Activated CD8-positive, alpha-beta T cell treated with anti-CD3 and anti-CD28 coated beads, Interleukin-2, amount 10 ng/mL, durations not matched to agents 7 days and 5 days (primary cell): ENCODE measurements at places on chromosomes 4 and X.
A peak's percentile ranks its signal among the peaks of the same experiment; 100 is the strongest.

DNA sequence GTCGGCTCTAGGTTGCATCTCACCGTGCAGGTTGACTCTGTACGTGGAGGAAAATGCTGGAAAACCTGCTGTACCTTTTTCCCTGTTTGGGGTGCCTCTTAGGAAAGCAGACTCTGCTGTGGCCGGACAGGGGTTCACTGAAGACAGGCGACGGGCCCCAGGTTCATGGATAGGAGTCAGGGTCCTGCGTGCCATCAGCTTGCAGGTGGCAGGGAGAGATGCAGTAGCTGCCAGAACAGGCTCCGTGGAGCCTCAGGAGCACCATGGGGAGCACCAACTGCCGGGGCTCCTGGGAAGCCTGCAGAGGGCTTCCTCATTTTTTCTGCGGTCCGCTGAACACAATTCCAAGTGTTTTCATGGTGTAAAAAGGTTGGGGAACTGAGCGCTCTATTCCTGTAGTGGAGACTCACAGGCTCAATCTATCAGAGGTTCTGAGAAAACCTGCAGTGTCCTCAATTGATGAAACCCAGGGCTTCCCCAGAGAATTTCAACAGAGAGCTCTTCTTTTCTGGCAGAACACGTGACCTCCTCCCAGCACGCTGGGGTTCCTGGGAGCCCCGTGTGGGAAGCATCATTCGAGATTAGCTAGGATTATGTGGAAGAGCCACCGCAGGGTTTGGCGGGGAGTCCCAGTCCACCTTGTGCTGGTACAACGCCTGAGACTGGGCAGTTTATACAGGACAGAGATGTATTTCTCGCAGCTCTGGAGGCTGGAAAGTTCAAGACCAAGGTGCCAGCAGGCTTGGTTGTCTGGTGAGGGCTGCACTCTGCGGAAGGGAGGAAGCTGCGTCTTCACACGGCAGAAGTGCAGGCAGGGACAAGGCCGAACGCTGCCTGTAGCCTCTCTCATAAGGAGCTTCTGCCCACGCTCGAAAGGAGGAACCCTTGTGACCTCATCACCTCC is 1.6 kb downstream of the HTRA3 start:
- DNase-seq, result no peak

GRCh38 chr4:2888886-2889285 is 45.2 kb downstream of the ADD1 start:
- no peak for DNase-seq

DNA sequence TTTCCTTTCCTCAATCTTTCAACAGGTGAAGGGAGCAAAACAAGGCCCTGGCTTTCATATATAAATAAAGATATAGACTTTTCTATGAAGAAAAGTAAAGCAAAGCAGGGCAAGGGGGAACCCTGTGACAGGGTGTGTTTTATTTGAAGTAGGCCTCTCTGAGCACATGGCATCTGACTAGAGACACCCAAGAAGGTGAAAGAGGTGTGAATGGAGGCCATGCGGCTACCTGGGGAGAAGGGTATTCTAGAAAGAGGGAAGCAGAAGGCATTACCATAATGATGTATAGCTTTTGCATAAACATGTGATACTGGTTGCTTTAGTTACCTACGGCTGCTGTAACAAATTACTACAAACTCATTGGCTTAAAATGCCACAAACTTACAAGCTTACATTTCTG is 75.8 kb downstream of the DHX15 start:
- DNase-seq, result no peak

GRCh38 chr4:129218360-129218759 is 122.4 kb downstream of the C4orf33 start:
- no peak for DNase-seq

DNA sequence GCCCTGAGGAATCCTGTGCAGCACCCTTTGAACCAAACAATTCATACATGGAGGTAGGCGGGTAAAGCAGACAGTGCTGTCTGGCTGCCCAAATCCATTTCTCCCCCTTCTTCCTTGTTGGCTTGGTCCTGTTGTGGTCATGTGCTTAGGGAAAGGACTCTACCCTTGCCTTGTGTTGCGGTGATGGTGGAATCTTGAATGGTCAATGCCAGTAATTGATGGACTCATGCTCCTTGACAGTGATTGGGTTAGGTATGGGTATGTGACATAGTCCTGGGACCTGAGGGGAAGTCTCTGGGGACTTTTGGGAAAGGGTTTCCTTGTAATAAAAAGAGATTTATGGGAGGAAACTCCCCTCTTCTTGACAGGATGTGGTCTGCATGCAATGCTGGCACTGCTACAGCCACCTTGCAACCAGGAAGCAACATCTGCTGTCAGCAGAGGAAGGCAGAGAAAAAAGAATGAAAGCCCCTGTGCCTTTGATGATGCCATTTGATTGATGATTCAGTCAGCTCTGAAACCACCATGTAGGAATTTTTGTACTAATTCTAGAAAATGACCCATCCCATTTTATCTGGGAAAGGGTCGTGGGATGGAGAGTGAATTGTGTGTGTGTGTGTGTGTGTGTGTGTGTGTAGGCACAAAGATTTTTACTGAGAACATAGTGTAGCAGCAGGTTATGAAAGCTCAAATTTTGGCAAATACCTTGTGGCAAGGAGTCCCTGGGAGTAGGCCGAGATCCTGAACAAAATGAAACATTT is 30.0 kb upstream of the HUWE1 start:
- DNase-seq, result peak; percentile 67

- DNase-seq, result no peak
Observed at GRCh38 chr4:153248641-153249198, 44.5 kb downstream of the TRIM2 start.

GRCh38 chrX:9037296-9037695 is 3.4 kb upstream of the FAM9B start:
- no peak for DNase-seq

DNA sequence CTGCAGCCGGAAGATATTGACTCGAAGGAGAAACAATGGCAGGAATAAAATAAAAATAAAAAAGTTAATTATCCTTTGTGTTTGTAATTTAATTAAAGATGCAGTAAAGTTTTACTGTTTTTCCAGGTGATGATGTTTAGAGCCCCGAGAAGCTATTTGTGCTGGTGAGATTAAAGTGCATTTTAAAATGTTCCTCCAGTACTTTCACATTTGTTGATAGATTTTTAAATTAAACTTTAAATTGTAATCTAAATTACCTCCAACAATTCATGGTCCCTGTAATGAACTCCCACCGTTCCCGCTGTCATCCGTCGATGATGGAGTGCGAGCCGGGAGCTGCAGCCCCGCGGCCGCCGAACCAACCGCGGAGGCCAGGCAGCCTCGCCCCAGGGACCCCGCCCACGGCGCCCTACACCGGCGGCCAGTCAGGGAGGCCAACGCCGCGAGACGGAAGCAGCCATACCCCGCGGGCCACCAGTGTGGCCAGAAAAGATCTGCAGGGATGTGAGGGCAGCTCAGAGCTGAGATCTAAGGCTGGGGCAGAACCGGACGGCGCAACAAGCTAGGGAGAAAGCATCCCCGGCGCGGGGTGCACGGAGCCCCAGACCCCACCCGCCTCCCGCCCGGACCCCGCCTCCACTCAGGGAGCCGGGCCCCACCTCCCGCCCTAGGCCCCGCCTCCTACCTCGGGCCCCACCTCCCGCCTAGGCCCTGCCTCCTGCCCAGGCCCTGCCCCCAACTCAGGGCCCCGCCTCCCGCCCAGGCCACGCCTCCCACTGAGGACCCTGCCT is 104.0 kb downstream of the FAM53A start:
- peak; percentile 88 for DNase-seq

GRCh38 chrX:154008521-154008920 is 11.2 kb downstream of the IRAK1 start:
- DNase-seq, result no peak

DNA sequence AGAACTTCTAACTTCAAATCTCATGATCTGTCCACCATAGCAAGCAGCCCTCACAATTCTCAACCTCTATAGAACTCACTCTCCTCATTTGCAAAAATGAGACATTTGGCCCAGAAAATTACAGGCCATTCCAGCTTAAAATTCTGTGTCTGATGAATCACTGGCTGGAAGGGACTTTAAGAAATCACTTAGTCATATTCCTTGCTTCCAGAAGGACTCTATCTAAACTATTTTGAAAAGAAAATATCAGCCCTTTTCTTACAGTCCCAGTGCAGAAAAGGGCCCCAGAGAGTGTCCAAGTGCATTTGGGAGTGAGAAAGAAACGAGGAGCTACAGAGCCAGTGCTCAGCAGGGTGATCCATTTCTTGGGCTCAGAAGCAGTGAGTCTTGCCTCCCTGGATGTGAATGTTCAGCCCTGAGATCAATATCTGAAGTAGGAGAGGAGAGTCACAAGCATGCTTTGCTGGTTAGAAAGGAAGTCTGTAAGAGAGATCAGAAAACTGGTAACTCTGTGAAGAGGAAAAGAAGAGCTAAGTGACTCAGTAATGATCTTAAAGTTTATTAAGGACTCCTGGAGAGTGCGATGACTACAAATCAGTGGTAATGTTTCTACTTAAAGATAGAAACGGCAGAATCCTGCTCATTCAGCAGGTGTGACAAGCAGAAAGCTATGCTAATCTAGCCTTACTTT is 139.8 kb downstream of the PALLD start:
- DNase-seq, result no peak

- DNase-seq, result no peak
Observed at GRCh38 chrX:35006361-35006760, 63.8 kb downstream of the FAM47B start.

DNA sequence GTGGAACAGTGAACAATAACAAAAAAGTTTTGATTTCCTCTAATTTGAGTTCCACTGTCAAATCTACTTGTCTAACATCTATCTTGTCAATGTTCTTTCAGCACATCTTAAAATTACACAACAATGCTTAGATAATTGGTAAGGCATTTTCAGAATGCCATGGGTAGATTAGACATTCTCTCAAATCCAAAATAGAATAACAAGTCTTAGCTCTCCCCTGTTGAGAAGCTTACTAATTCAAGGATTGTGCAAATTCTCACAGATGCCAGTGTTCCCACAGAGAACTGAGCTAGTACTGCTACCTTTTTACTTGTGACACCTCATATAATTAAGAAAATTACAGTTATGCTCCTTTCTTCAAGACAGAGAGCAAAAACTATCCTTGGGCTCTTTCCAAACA is 2442.0 kb downstream of the PCDH7 start:
- DNase-seq, result no peak
